ENCODE measurements at places on chromosomes 7 and 10.

- no peak for DNase-seq
Measured at GRCh38 chr10:130388746-130389145, 252.6 kb downstream of the GLRX3 start.

DNA sequence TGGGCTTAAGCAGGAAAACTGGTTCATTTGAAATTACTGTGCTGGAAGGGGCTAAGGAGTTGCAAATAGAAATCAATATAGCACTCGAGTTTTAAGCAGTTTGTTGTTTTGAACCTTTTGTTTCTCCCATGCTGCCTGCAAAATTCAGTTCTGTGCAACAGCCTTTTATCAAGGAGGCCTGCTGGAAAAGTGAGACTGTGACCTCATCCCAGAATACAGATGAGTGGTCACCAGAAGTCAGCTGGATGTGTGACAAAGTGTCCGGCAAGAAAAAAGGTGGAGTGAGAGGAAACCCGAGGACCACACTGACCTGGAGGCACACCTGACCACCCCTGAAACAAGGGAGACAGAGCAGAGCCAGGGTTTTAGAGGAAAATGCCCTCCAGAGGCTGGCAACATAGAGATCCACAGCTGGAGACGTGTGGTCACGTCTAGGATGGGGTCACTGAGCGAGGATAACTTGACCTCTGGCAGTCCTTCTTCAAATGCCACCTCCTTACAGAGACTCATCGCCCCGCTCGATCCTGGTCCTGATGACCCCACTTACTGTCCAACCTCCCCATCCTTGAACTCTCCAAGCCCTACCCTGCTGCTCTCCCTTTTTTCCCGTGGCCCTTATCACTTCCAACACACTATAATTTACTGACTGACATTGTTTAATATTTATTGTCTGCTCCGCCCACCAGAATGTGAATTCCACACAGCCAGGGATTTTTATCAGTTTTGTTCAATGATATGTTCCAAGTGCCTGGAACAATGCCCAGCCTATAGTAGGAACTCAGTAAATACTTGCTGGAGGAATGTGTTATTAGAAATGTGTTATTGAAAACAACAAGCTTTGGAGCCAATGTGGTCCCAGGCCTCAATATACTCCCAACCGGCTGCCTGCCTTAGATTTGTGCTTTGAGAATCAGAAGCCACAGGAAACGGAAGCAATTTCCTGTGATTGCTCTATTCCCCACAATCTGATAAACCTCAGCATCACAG, 243.8 kb downstream of the GLI3 start:
- DNase-seq: no peak

DNA sequence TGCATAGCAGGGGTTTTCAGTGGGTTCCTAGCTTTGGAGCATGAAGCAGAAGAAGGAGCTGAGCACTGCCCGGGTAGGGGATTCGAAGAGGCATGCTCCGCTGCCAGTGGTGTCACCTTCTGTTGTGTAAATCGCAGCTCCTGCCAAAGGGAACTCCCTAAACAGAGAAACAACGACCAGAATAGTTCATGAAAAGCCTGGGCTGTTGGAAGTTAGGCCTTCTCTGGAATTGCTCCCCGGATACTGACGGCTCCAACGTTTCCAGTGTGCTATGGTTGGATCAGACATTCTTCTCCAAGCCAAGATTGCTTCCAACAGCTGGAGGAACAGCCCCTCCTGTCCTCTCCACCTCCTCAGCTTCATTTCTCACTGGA, 546.0 kb upstream of the FZD8 start:
- DNase-seq: no peak

DNA sequence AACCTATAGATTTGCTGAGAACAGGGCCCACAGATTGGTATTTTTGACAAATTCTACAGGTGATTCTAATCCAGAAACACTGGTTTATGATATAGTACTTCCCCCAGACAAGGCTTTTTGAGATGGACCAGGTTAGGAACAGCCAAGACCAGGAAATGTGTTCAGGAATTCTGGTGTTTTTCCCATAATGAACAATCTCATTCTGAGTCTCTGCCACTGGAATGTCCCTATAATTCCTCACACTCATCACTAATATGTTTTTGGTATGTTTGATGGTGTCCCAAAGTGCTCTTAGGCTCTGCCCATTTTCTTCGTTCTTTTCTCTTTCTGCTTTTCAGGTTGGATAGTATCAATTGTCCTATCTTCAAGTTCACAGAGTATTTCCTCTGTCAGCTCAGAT, 107.2 kb upstream of the IGFBP3 start:
- DNase-seq: no peak

- DNase-seq: no peak
Measured at GRCh38 chr10:52965509-52965908, 192.9 kb upstream of the MBL2 start.

DNA sequence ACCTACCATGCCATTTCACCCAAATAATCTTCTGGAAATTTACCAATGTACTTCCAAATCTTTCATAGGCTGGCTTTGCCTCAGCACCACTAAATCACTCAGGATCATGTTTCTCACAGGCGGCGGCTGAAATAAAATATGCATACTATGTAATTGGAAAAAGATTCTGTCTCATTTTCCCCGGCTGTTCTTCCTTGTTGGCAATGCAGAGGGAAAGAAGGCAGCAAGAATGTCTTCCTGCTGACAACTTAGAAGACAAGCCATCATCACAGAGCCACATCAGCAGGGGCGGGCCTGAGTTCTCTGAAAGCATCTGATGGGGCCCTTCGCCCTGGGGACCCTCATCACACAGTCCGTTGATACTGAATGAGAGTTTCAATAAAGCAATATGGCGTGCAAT, 39.2 kb upstream of the COL1A2 start:
- DNase-seq: no peak

GRCh38 chr10:44857363-44858016, 53.6 kb upstream of the TMEM72 start:
- peak; percentile 62 for DNase-seq

DNA sequence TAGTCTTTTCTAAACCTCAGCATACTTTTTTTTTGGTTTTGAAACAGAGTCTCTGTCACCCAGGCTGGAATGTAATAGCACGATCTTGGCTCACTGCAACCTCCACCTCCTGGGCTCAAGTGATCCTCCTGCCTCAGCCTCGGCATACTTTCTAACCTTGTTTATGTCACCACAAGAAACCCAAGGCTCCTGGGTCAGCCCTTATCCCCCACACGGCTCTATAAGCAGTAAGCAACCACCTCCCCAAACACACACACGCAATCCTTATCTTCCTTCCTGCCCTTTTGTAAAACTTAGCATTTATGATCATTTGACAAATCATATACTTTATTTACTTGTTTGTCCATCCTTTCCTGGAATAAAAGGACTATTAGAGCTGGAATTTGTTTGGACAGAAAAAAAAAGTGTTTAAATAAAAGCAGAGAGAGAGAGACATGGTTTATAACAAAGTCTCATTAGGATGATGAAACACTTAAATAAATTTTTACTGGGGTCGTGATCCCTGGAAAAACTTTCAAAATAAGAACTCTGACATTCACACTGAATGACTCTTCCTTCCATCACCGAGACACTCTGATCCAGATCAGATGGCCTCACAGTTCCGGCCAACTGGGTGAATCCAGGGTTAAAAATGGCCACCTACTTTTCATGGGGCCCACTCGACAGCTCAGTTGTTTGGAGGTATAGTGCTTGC, 72.7 kb upstream of the PIK3CG start:
- DNase-seq: no peak

GRCh38 chr7:7969306-7970236, 975 bp downstream of the GLCCI1 start:
- peak; percentile 88 for DNase-seq

DNA sequence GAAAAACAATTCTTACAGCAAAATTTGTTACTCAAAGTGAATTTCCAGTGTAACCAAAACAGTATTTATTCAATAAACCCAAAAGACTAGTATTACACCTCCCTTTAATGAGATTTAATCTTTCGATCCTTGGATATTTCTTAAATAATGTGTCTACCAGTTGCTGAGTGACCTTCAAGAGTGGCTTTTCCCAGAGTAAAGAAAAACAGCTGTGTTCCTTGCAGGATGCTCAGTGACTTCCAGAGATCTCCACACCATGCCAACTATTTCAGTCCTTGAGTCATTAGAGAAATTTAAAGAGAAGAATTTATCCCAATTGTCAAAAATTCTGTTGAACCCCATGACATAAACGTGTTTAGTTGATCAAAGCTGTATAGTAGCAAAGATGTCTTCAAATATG, 44.0 kb downstream of the IMMP2L start:
- no peak for DNase-seq

GRCh38 chr7:110733221-110733620, 357.7 kb upstream of the LRRN3 start:
- DNase-seq: no peak

- no peak for DNase-seq
Measured at GRCh38 chr10:117554241-117554814, 11.8 kb downstream of the EMX2 start.

GRCh38 chr10:28668363-28669226, 8.7 kb upstream of the BAMBI start:
- no peak for DNase-seq

GRCh38 chr7:45592230-45592991, 18.2 kb downstream of the ADCY1 start:
- no peak for DNase-seq

- no peak for DNase-seq
Measured at GRCh38 chr10:100993986-100994708, 5.5 kb upstream of the LZTS2 start.

GRCh38 chr10:82922755-82923154, 1047.8 kb downstream of the NRG3 start:
- DNase-seq: no peak

DNA sequence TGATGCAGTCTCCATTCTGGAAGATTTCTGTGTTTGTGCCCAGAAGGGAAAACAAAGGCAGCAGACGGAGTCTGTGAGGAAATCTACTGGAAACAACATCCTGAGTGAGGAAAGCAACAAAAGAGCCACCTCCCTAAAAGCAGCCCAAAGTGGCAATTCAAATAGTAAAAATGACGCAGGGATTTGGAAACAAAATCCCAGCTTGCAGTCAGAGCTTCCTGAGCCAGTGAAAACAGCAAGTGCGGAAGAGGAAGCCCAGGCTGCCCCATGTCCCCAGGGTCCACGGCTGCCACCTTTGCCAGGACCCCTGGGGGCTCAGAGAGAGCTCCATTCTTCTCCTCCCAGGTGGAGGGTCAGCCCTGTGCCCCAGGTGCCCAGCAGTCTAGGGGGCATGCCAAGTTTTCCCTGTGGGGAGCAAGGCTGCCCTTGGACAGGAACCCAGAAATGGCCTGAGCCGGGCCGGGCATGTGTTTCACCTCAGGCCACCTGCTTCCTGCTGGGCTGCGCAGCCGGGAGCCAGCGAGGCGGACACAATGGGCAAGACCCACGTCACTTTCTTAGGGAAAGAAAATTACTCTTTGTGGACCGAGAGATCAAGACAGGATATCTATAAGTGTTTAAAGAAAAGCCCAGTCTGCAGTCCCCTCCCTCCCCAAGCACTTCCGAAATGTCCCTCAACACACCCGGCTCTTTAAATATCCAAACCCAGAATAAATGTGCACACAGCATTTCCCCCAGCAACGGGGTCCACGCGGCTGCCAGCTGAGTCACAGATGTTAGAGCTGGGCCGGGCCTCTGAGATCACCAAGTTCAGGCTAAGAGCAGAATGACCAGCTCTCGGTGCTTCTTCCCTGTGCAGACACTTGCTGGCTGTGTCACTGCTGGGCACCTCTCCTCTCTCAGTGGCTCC, 231.1 kb downstream of the ARHGAP12 start:
- DNase-seq: no peak

DNA sequence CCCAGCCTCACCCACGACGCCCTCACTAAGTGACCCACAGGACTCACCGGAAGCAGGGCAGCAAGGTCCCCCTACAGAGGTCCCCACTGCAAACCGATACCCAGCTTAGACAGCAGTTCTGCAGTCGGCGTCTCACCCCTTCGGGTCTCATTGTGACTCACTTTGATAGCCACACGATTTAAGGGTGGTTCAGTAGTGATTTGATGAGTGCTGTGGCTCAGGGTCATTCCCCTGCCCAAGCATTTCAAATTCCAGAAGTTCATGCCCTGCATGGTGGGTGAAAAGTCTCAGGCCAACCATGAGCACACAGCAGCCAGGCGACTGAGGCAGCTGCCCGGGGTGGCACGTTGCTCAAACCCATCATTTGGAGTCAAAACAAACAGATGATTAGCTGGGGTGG, 93.2 kb downstream of the EGFR start:
- DNase-seq: no peak

DNA sequence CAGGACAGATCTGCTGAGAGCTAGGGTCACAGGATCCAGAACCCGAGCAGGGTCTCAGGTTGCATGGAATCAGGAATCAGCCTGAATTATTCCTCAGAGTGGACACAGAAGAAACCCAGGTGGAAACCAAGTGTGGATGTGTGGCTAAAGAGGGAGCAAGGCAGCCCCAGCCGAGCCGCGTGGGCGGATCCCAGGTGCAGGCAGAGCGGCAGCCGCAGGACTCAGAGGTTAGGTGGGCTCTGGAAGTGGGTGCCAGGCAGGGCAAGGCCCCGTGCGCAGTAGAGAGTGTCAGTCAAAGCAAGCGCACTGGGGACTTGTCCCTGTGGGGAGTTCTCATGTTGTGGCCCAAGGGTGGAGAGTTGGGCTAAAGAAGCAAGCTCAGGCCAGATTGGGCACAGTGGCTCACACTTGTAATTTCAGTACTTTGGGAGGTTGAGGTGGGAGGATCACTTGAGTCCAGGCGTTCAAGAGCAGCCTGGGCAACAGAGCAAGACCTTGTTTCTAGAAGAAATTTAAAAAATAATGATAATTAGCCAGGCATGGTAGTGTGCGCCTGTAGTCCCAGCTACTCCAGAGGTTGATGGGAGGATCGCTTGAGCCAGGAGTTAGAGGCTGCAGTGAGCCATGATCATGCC, 125.9 kb downstream of the CUL2 start:
- no peak for DNase-seq

- no peak for DNase-seq
Measured at GRCh38 chr7:123979876-123980275, 53.0 kb downstream of the TMEM229A start.

- no peak for DNase-seq
Measured at GRCh38 chr7:138246428-138246827, 170.2 kb downstream of the AKR1D1 start.

DNA sequence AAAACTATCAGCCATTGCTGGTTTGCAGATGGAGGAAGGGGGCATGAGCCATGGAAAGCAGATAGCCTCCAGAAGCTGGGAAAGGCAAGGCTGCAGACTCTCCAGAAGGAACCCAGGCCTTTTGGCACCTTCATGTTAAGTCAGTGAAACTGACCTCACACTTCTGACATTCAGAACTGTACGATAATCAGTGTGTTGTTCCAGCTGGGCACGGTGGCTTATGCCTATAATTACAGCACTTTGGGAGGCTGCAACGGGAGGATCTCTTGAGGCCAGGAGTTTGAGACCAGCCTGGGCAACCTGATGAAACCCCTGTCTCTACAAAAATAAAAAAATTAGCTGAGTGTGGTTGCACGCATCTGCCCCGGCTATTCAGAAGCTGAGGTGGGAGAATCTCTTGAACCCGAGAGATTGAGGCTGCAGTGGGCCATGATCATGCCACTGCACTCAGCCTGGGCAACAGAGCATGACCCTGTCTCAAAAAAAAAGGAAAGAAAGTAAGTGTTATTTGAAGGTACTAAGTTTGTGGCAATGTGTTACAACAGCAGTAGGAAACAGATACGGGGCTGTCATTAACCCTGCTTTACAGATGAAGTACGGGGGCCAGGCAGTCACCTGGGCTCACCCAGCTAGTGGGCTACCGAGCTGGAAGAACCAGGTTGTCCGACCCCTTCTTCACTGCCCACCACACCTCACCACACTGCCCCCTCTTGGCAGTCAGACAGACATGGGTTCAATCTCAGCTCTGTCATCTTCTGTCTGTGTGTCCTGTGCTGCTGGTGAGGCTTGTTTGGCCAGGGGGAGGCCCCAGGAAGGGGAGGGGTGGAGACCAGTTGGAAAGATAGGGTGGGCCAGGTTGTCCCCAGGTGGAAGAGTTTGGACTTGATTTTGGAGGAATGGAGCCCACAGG, 18.3 kb downstream of the CHST3 start:
- no peak for DNase-seq

All from NAMALWA (cell line).